ENCODE measurements at places on chromosomes 7 and 10. TPM values are rescaled to one million over a fixed set of nuclear protein-coding genes. Genes with fewer than 3 reads are reported as not detected.

- H3K27me3 ChIP-seq: no peaks in the 10 kb centered on the region
- no peak overlapping the region for H3K27ac ChIP-seq
- H3K36me3 ChIP-seq: no peaks in the 10 kb centered on the region
- H3K4me3 ChIP-seq: no peak overlapping the region
- DNase-seq: no peak
These were observed 132.1 kb upstream of the LANCL2 start for GRCh38 chr7:55233001-55233400.

GRCh38 chr7:30352169-30352568 is 67.8 kb downstream of the ZNRF2 start:
- H3K4me1 ChIP-seq: peaks cover 31% of the 10 kb centered on the region
- peaks cover 14% of the 10 kb centered on the region for H3K36me3 ChIP-seq
- H3K4me3 ChIP-seq: no peak overlapping the region
- no peak overlapping the region for H3K27ac ChIP-seq
- no peaks in the 10 kb centered on the region for H3K27me3 ChIP-seq

- no peaks in the 10 kb centered on the region for H3K27me3 ChIP-seq
- H3K27ac ChIP-seq: no peak overlapping the region
- H3K36me3 ChIP-seq: no peaks in the 10 kb centered on the region
- DNase-seq: no peak
These were observed 19.0 kb downstream of the TMEM236 start for GRCh38 chr10:17771017-17771416.

DNA sequence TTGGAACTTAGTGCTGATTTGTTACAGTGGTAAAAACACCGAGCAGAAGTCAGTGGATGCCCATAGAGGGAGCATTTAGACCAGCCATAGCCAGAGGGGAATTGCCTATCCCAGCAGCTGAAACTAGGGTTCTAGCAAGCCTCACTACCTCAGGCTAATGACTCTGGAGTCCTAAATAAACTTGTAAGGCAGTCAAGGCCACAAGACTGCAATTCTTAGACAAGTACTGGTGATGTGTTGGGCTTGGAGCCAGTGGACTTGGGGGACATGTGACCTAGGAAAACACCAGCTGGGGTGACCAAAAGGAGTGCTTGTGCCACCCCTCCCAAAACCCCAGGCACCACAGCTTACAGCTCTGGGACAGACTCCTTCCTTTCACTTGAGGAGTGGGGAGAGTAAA is 209.0 kb downstream of the MAGI2 start:
- H3K4me1 ChIP-seq: no peaks in the 10 kb centered on the region
- no peak overlapping the region for H3K27ac ChIP-seq
- DNase-seq: no peak
- no peaks in the 10 kb centered on the region for H3K27me3 ChIP-seq

DNA sequence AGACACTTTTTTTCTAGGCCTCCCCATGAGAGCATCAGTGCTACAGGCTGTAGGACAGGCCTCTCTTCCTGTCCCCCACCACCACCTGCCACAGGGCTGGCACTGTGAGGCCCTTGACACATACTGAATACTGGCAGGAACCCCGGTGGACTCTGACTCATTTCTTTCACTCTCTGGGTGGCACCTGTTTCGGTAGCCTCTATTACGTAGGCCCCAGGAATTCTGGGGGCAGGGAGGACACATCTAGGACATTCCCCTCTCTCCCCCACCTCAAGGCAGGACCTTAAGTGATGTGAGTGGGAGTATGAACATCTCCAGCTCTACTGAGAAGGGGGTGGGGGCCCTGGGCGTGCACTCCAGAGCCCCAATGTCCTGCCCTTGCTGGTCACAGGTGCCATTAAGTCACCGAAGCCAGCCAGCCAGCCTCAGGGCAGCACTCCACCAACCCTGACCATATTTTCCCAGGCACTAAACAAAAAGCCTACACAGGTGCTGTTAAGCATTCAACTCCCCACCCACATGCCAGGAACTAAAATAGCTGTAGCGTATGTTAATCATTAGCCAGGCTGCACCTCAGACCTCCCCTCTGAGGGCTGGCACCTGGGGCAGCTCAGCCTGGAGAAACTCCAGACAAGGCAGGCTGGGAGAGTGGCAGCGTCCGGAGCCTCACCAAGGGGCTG is 8.9 kb downstream of the ANXA11 start:
- no peaks in the 10 kb centered on the region for H3K36me3 ChIP-seq
- H3K4me3 ChIP-seq: peak overlapping the region; percentile 96
- H3K27me3 ChIP-seq: no peaks in the 10 kb centered on the region
- DNase-seq: peak; percentile 84
- H3K4me1 ChIP-seq: peaks cover 97% of the 10 kb centered on the region

CDHR1 gene
- 0.37 TPM for total RNA-seq

SPDYE11 gene
- not detected for total RNA-seq

Data from psoas muscle (tissue), 8 donors.